Right kidney (tissue), 9 donors: ENCODE measurements at places on chromosomes 5 and 9.

DNA sequence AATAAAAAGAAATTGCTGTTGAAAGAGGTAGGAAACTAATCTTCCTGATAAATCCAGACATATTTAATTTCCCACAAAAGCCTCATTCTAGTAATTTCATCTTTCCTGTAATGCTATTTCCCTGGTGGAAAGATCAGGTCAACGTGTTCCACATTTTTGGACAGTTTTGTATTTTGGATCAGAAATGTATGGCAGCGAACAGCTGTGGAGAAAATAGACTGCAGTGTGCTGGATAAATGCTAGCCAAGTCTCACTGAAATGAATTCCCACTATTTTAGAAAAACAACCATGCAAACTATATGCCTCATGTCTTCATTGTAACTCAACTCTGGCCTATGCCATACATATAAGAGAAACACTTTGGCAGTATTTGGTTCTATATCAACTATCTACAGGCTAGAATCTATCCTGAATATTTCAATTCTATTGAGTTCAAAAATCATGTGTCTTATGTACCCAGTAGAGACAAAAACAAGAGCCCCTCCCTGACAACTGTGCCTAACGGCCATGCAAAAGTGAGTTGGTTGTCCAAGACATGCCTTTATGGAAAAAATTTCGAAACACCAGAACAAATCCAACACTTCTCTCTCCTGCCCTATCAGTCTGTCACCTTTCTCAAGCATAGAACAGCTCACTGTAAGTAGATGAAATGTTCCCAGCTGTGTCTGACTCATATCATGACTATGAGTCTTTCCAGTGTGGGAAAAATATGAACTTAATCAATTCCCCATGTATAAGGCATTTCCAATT, 191.3 kb upstream of the NREP start:
- DNase-seq = no peak

DNA sequence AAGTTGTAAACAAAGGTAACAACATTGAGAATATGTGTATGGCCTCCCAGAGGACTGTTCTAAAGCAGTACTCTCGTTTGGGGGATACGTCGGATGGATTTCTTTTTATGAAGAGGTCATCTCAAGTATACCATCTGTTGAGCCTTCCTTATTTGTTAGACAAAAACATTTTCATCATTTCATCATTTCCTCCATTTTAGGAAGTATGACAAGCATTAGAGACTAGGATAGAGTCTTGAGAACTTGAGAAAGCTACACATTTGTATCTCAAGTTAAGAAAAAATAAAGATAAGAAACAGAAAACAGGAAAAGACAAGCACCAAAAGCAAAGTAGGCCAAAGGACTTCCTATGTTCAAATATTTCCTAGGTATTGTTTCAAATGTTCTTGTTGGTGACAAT, 307.0 kb downstream of the EFNA5 start:
- DNase-seq = no peak

DNA sequence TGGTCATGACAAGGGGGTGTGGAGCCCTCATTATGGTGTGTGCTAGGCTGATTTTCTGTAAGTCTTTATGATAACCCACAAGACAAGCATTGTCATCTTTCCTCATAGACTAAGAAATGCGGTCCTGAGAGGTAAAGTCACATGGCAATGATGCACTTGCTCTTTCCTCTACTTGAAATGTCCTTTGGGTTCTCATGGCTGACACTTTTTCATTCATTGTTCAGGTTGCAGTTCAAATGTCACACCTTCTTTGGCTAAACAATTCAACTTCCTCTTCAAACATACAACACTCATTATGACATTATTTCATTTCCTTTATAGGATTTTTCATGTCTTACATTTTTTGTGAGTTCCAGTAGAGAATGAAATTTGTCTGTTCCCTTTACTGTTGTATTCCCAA, 323.6 kb upstream of the PRR16 start:
- DNase-seq = no peak

- no peak for DNase-seq
Observed at GRCh38 chr5:42842921-42843641, 31.4 kb upstream of the SELENOP start.

DNA sequence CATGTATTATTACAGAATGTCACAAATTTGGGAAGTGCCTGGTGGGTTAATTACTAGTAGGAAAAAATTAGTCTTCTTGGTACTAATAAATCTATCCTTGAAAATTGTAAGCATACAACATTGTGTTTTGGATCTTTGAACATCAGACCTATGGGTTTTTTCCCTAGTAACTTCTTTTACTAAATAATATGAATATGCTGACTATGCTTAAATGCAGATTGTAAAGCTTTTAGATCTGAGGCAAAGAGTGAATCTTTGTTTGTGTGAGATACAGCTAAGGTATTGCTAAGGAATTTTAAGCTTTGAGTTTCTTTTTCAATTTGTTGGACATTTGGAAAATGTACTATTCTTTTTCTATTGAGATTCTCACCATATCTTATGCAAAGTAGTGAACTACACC, 390.6 kb upstream of the CCNH start:
- no peak for DNase-seq

DNA sequence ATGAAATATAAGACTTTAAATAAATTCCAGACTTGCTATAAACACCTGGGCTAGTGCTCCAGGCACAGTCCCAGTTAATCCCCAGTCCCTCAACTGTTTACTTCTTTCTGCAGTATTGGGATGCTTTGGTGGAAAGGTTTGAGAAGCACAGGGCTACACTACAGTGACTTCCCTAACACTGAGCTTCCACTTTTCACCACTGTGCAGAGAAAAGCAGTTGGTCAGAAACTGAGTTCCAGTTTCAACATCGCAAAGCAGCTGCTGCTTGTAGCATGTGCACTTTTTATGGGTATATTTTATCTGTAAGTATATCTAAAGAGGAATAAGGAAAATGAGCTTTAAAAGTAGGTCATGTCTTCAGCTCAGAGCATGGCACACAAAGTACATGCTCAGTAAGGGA, 339.7 kb downstream of the NTRK2 start:
- DNase-seq = no peak

DNA sequence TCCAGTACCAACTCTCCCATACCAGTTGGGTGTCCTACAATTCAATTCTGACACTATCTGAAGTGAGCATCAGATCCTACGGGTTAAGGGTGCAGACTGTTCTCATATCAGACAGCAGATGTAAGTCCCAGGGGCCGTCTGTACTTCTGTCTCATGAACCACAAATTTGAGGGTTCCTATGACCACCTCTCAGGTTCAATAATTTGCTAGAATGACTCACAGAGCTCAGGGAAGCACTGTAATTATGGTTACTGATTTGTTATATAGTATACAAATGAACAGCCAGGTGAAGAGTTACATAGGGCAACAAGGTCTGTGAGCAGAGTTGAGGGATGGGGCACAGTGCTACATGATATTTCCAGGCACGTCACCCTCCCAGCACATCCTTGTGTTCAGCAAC, 499.1 kb downstream of the DMAC1 start:
- no peak for DNase-seq

DNA sequence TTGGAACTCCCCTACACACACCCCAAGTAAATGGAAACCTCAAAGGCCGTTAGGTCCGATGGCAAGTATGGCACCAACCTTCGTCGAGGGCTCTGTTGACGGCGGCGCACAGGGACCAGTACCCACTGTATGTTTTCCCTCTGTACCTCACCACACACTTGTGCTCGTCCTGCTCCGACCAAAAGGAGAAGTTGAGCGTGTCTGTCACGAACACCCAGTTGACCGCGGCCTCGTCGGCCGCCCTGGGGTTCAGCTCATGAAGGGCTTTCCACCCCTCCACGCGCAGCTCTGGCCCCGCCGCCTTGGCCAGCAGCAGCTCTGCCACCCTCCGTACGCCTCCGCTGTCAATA, 24.0 kb downstream of the HNRNPK start:
- DNase-seq = no peak

GRCh38 chr9:112921549-112921948, 30.9 kb upstream of the SLC46A2 start:
- no peak for DNase-seq

DNA sequence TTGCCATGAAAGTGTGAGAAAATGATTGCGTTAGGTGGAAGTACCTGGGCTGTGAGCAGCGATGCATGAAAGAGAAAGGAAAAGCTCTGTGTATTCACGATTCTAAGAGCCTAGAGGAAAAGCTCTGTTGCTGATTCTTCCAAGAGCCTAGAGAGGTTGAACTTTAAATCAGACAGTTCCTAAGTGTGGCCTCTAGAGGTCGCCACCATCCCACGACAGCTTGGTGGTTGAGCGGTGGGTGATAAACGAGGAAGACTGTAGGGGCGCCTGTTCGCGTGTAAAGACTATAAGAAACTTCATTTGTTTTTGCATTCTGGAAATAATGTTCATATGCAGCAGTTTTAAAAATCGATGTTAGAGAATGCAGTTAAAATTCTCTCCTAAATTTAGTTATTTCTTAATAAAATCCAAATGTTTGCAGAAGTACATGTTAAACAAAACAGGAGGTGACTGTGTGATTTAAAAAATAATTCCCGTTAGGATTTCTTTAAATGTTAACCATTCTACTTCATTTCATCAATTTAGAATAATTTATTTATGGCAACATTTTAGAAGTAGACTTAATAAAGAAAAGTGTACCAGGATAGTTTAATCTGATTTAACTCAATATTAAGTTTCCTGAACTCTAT, 107.7 kb downstream of the TENT4A start:
- no peak for DNase-seq

DNA sequence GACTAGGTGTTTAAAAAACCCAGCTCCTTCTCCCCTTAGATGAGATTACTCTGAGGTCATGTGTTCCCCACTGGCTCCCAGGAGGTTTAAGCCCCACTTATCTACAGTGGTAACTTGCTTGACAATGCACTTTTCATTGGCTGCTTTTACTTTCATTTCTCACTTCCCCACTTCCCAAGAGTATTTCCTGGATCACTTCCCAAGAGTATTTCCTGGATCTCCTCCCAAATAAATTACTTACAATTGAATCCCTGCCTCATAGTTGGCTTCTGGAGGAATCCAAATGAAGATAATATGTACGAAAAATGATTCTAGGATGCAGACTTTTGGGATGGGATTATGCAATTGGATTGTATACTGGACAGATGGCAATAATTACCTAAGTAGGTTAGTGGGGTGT, 47.1 kb upstream of the CHSY3 start:
- no peak for DNase-seq

DNA sequence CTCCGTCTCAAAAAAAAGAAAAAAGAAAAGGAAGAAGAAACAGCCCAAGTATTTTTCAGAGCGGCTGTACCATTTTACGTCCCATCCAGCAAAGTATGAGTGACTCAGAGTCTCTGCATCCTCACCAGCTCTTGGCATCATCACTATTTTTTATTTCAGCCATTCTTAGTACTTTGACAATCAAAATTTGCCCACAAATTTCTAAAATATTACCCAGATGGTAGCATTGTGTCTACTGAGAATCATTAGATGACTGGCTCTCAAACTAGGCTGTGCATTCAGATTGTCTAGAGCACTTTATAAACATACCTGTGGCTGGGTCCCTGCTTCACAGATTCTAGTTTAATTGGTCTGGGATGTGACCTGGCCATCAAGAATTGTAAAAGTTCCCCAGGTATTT, 21.6 kb upstream of the MELK start:
- DNase-seq = no peak

DNA sequence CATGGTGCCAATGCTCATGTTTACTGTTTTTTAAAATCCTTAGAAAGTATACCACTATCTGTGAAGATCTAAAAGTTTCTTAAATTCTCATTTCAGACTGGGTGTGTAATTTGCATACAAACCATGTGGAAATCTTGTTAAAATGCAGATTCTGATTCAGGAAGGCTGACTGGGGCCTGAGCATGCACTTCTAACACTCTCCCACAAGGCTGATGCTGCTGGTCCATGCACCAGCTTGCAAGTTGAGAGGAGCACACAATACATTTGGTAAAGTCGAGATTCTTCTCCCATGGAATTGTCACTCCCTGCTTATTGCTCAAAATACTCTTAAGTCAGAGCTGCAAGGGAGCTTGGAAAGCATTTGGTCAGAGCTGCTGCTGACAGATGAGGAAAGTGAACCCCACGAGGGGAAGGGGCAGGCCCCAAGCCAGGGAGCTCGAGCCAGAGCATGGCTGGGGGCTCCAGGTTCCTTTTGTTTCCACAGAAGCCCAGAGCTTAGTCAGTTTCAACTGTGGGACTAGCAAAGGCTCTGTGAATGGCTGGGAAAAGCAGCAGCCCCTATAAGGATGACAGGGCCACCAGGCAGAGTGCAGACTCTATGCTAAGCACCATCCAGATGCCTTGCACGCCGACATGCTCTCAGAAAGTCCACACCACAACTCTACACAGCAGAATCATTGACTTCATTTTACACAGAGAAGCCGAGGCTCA, 93.5 kb upstream of the HAND1 start:
- DNase-seq = no peak

GRCh38 chr5:159182691-159183090, 26.7 kb downstream of the RNF145 start:
- DNase-seq = no peak

DNA sequence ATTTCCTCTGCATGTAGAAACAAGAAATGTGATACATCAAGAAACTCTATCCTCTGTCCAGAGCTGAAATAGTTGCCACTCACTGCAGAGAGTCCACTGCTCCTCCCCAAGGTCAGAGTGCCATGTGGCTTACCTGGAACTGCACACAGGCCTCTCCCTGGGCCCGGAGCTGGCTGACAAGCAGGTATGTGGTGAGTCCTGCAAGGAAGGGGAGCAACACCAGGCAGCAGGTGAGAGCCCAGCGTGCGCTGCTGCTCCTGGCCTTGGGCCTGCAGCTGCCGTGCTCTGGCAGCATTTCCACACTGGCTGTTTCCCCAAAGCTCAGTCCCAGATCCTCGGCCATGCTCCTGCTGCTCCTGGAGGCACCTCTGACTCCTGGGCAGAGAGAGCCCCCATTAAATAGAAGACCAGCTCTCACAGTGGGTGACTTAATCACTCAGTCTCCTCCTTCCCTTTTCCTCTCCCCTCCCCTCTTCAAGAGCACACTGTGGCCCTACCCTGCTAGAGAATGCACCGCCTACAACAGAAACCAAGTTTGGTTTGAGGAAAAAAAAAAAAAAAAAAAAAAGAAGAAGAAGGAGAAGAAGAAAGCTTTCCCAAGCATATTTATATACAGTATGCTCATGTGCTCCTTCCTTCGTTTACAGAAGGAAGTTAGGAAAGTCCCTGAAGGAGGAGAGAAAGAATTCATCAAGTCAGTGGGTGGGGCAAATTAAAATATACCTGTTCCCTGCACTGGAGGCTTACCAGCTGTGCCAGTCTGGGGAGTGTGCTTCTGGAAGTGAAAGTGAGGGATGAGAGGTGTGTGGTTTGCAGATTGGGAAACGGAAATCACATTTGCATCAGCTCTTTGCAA, at the start of gene TNFSF15:
Gene TNFSF15 (minus strand): TSS at position 370 of the 856 bp plus-strand sequence. CDS start 27 bp downstream, at position 343.
- DNase-seq = peak; percentile 66

- DNase-seq = no peak
Observed at GRCh38 chr9:16272776-16273175, 597.7 kb downstream of the BNC2 start.

GRCh38 chr5:24110004-24110615, 534.7 kb downstream of the CDH10 start:
- DNase-seq = no peak

- DNase-seq = no peak
Observed at GRCh38 chr5:30627945-30628344, 565.5 kb upstream of the CDH6 start.

- no peak for DNase-seq
Observed at GRCh38 chr9:127013597-127013996, 99.0 kb downstream of the RALGPS1 start.

- DNase-seq = no peak
Observed at GRCh38 chr5:127184851-127185250, 105.7 kb upstream of the MEGF10 start.

GRCh38 chr9:79043916-79044315, 527.8 kb upstream of the TLE4 start:
- no peak for DNase-seq

GRCh38 chr5:6510132-6510531, 61.5 kb downstream of the UBE2QL1 start:
- no peak for DNase-seq
